ENCODE measurements at places on chromosomes 6 and 20.

DNA sequence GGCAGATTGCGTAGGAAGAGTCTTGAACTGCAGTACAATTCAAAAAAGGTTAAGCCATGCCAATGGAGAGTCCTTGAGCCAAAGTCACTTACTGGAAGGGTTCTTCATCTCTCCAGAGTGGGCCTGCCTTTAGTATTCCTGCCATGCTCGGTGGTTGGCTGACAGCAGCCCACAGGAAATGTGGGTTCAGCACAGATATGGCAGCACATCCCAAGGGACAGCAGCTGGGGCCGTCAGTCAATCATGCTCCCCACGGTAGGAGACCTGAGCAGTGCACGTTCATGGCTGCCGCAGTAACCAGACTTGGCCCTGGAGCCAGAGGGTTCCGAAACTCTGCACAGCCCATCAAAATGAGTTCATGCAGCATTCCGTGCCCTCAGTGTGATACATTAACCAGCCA is 63.6 kb upstream of the SIRPA start:
- no peak for DNase-seq

DNA sequence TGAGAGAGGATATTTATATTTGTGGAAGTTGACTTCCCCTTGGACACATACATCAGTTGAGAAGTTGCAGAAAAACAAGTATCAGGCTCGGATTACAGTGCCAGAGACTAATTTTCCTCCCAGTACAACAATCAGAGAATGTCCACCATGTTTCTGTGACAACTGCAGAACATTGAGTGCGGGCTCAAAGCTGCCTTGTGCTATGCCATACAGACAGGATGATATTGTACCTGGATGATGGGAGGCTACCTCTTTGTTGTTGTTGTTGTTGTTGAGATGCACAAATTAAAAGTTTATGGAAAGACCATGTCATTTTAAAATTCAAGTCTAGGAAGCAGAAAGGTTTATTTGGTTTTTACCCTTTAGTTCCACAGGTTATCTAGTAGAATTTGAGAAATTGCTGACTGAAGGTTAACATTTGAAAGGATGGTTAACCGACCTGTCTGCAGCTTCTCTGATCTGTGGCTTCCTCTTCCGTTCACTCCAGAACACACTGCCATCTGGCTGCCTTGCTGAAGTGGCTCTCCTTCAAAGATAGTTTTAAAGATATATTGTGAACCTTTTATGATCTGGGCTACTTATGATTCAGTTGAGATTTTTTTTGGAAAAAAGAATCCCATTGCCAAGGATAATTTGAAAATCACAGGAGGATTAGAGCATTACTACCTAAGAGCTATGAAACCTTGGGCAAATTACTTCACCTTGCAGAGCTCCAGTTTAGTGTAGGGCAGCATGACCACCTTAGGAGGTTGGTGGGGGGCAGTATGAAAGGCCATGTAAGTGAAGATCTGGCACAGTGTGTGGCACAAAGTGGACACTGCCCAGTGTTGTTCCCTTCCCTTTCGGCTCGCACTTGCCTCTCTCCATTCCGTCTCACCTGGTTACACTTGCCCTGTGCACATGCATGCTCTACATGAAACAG is 15.9 kb downstream of the TMEM200A start:
- DNase-seq: no peak

DNA sequence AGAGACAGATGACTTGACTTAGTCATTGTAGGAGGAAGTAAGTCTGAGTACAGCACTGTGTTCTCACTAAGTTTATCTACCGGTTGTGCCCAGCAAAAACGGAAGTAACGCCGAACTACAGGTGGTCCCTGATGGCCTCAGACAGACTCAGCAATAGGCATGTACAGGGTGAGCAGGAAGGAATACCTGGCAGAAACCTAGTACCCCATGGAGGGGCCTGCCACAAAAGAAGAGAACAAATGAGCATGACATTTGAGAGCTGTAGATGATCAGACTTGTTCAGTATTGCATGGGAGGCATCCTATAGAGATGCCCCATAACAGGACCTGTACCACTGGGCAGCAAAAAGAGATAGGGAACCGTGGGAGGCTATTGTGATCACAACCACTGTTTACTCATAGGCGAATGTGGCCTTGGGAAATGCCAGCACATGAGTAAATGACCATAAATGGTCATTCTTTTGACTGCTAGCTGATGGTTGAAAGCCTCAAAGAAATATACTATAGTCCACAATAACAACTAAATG is 106.4 kb upstream of the TAB2 start:
- DNase-seq: no peak

- DNase-seq: no peak
These were observed 589.8 kb downstream of the RNF144B start for GRCh38 chr6:18976966-18977365.

DNA sequence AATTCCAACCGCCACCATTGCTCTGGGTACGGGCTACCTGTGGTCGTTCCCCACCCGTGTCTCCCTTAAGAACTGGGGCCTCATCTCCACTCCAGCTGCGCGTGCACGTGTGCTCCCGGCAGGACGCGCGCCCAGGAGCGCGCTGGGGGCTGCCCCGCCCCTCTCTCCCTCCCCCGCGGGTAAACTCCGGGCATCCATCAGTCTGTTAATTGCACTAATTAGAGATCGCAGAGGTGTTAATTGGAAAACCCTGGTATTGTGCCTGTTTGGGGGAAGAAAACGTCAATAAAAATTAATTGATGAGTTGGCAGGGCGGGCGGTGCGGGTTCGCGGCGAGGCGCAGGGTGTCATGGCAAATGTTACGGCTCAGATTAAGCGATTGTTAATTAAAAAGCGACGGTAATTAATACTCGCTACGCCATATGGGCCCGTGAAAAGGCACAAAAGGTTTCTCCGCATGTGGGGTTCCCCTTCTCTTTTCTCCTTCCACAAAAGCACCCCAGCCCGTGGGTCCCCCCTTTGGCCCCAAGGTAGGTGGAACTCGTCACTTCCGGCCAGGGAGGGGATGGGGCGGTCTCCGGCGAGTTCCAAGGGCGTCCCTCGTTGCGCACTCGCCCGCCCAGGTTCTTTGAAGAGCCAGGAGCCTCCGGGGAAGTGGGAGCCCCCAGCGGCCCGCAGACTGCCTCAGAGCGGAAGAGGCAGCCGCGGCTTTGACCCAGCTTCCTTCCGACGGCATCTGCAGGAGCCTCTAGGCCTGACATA is 14.4 kb downstream of the FOXP4 start:
- peak; percentile 75 for DNase-seq

DNA sequence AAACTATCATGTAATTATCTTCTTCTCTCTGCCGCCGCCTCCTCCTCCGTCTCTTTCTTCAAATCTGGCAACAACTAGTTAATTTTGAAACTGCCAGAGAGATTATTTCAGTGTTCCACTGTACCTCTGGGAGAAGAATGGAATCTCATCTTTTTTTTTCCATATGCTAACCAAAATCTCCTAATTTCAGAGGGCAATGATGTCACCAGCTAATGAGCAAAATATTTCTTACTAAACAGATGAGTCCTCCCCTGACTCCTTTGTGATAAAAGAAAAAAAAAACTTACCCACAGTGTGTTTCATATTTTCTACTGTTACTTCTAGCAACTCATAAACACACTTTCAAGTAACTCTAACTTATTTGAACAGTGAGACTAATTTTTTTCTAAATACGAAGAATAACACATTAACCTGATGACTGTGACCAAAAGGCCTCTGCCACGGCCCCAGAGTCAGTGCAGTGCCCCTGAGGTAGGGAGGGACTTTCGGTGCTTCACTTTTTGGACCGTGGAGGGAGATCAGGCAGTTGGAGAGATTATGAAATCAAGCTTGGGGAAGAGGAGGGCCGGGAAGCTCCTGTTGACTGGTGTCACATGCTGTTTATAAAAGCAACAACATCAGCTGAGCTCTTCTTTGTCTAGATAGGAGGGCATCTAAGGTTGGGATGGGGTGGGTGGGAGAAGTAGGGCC is 159.6 kb downstream of the SASH1 start:
- no peak for DNase-seq

DNA sequence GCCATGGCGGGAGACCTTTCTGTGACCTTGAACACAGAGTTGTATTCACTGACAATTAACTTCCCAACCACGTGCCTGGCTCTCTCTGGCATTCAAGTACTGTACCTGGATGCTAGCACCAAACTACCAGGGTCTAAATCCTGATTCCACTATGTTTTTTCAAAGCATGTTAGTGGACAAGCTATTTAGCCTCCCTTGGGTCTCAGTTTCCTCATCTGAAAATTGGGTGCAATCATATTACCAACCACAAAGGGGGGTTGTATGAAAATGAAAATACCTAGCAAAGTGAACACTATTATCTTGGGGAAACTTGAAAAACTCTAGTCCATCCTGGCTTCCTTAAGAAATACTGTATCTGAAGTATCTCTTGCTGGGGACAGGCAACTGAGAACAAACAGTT is 308.7 kb upstream of the SGK1 start:
- DNase-seq: no peak

Measured in stimulated activated CD8-positive, alpha-beta memory T cell treated with anti-CD3 and anti-CD28 coated beads, Interleukin-2, amount 100 ng/mL, for 48 hours (primary cell).